ENCODE measurements at places on chromosomes 4 and X.

- DNase-seq: no peak
Observed at GRCh38 chrX:25017667-25018247, 2.0 kb upstream of the ARX start.

DNA sequence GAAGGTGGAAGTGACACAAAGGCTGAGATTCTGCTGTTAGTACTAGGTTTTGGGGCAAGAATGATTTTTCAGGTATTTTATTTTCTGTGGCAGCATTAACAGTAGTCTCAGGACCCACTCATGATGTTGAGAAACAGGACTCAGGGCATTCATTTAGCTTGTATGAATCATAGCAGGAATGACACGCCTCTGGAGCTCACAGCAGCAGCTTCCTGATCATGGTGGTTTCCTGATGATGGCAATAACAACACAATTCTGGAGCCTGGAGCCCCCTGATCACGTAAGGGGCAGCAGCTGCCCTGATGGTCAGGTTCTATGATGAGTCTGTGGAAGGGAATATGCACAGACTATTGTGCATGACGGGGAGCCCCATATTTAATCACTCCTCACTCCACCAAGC lies 47.0 kb downstream of the TASL start:
- DNase-seq: peak; percentile 48

DNA sequence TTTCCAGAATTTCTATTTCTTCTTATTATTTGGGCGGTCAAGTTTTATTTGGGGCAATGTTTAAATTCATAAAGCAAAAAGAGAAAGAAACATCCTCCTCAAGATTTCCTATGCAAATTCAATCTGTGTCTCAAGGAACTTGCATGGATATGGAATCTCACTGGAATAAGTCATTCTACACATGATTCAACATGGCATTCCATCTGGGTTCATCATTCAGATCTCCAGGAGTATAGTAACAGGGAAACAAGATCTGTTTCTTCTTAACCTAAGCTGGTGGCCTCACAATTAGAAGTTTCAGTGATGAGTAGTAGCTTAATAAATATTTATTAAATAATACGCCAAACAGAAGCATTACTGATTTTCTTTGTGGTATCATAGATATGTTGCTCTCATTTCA lies 19.8 kb downstream of the KLHL34 start:
- no peak for DNase-seq

DNA sequence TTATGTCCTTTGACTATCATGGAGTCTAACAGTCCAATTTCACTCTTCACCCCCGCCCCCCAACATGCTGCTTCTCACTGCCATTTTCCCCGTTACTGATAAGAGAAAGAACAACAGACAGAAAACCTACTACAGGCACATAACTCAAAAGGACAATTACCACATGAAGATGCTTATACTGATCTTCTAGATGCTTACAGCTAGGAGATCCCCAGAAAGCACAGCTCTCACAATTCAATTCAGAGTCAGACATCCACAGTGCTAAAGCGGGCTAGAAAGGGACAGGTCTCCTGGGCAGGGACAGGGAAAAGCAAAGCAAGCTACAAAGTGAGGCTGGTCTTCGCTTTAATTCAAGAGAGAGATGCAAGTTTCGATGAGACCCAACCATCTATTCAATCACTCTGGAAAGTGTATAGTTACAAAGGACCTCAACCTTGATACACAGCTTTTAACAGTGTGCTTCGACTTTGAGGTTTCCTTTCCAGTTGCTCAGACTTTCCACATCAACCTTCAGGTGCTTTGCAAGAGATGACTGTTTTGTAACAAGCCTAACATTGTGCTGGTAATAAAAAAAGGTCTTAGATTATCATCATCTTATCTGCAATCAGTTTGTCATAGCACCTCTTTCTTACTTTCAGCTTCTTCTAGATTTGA lies 60.9 kb downstream of the LEF1 start:
- DNase-seq: no peak

GRCh38 chrX:103883533-103883932 lies 51.5 kb upstream of the RAB9B start:
- no peak for DNase-seq

GRCh38 chr4:141121768-141122454 lies 11.4 kb downstream of the RNF150 start:
- DNase-seq: no peak

GRCh38 chr4:114334884-114335330 lies 263.7 kb upstream of the UGT8 start:
- no peak for DNase-seq

DNA sequence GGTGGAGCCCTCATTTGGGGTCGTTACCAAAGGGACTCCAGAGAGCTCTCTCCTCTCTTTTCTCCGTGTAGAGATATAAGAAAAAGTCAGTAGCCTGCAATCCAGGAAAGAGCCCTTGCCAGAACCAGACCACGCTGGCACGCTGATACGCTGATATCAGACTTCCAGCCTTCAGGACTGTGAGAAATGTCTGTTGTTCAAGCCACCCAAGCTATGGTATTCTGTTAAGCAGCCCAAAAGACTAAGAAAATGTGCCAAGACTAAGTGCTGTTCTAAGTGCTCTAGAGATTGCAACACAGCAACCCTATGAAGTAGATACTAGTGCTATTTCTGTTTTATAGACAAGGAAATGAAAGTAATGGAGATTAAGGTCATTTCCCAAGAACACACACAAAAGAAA lies 205.7 kb downstream of the CAMK2D start:
- DNase-seq: peak; percentile 54

DNA sequence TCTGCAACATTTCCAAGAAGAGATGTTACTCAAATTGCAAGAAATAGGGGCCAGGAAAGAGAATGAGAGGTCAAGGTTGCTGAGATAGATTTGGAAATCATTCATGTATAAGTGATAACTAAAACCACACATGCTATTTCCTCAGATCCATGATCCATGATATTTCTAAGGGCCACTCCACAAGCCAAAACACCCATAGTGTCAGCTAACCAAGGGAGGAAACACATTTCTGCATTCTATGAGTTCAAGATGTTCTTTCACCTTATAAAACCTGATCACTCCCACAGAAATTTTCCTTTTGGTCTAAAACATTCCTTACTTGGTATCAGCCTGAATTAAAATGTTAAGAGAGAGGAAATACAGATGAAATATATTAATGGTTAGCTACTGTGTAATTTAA lies 47.2 kb downstream of the TBCK start:
- no peak for DNase-seq

DNA sequence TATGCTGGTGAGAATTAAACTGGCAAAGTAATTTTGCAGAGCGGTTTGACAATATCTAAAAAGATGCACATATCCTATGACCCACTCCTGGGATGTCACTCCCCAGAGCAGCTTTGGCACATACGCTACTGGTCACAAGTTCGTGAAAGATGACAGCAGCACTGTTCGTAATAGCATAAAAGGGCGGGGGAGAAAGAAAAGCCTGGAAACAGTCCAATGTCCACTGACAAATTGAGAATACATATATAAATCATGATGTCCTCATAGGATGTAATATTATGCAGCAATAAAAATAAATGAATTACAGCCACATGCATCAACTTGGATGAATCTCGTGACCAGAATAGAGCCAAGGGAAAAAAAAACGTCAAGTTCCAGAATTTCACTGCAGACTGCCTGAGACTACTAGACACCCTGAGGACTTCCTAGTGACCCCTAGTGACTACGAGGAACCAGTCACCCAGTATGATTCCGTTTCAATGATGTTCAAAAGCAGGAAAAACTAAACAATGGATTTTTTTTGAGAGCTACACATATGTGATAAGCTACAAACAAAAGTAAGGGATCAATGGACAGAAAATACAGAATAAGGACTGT lies 1.8 kb downstream of the PCSK1N start:
- peak; percentile 39 for DNase-seq

- no peak for DNase-seq
Observed at GRCh38 chr4:148998719-148999118, 556.5 kb upstream of the NR3C2 start.

DNA sequence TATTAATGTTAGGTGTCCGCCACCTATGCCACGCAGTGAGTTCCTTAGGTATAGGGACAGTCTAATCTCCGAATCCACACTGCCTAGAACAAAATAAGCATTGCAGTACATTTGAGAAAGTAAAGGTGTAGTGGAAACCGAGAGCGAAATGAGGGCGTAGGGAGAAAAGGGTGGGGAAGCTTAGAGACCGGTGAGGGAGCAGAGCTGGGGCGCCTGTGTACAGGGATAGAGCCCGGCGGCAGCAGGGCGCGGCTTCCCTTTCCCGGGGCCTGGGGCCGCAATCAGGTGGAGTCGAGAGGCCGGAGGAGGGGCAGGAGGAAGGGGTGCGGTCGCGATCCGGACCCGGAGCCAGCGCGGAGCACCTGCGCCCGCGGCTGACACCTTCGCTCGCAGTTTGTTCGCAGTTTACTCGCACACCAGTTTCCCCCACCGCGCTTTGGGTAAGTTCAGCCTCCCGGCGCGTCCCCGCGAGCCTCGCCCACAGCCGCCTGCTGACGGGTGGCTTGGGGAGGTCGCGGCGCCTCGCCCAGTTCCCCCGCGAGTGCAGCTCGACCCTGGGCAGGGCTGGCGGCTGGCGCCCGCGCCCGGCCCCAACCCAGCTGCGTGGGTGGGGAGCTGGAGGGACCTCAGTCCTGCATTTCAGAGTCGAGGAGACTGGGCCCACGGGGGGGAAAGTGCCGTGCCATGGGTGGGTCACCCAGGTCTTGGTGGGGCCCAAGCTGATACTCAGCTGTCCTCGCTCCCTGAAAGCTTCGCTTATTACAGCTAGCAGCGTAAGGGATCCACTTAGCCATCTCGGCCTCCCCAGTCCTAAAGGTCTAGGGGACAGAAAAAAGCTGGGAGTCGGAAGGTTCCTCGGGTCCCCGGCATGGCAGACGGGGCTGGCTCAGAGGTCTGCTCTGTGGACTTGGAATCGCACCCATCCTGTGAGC lies at the start of gene ANXA3:
ANXA3 (plus strand) TSS at position 351 of the 932 bp plus-strand sequence. CDS start 2,704 bp downstream, outside the sequence.
- peak; percentile 16 for DNase-seq

DNA sequence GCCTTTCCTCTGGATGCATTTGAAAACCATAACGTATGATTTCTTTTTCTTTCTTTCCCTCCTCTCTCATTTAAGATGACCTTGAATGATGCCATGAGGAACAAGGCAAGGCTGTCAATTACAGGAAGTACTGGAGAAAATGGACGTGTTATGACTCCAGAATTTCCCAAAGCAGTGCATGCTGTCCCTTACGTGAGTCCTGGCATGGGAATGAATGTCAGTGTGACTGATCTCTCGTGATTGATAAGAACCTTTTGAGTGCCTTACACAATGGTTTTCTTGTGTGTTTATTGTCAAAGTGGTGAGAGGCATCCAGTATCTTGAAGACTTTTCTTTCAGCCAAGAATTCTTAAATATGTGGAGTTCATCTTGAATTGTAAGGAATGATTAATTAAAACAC lies 142.8 kb downstream of the GRIA2 start:
- DNase-seq: no peak

- DNase-seq: no peak
Observed at GRCh38 chr4:31053451-31053850, 333.3 kb downstream of the PCDH7 start.

GRCh38 chr4:32025851-32026459 lies 1305.8 kb downstream of the PCDH7 start:
- no peak for DNase-seq

GRCh38 chr4:93828332-93828994 lies at the start of gene ATOH1:
Gene ATOH1, plus strand, starts transcription at chr4:93828753. Its CDS starts 174 bp downstream, at chr4:93828927.
- no peak for DNase-seq
